Activated CD8-positive, alpha-beta T cell treated with anti-CD3 and anti-CD28 coated beads, Interleukin-2, amount 10 ng/mL, durations not matched to agents 7 days and 5 days (primary cell): ENCODE measurements at places on chromosomes 3 and 15.

GRCh38 chr3:149588909-149589308 is 68.9 kb downstream of the WWTR1 start:
- no peak for DNase-seq

DNA sequence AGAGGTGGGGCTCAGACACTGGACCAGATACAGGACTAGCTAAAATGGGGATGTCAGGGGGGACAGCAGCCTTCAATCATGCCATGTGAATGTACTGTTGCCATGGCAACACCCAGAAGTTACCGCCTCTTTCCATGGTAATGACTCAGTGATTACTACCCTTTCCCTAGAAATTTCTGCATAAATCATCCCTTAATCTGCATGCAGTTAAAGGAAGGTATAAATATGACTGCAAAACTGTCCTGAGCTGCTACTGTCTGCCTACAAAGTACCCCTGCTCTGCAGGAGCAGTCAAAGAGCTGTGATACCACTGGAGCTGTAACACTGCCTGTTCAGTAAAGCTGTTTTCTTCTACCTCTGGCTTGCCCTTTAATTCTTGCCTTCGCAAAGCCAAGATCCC is 168.2 kb downstream of the PEAK1 start:
- no peak for DNase-seq

GRCh38 chr15:79381593-79381992 is 50.5 kb upstream of the MINAR1 start:
- no peak for DNase-seq

DNA sequence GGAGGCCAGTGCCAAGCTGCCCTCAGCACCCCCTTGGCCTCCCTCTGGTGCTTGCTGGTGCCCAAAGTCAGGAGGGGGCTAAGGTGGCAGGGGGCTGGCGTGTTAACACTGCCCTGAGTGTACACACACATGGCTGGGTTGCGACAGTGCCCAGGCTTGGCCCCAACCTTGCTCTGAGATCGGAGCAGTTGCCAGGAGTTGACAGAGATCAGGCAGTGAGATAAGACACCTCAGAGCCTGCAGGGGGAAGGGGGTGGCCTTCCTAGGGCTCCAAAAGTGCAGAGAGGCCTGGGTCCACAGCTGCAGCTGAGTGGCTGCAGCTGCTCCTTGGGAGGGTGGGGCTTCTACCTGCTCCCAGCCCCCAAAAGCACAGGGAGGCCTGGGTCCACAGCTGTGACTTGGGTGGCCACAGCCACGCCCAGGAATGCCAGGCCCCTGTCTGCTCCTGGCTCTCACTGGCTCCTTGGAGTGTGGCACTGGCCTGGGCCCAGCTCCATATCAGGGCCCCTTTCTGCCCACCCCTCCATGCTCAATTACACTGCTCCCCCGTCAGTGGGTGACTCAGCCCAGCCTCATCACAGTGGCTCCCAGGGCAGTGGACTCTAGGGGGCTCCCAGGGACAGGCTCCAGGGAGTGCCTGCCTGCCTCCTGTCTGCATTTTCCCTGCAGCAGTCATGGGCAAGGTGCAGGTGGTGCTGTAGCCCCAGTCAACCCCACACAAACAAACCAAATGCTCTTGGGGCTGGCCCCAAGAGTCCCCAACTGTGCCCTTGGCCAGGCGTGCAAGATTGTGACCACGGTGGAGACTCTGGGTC is 56.4 kb upstream of the C15orf39 start:
- DNase-seq = no peak

GRCh38 chr3:122415762-122416654 is at the start of gene WDR5B:
Gene WDR5B (minus strand): TSS chr3:122416062. CDS start chr3:122415528, 534 bp downstream.
- peak; percentile 99 for DNase-seq

DNA sequence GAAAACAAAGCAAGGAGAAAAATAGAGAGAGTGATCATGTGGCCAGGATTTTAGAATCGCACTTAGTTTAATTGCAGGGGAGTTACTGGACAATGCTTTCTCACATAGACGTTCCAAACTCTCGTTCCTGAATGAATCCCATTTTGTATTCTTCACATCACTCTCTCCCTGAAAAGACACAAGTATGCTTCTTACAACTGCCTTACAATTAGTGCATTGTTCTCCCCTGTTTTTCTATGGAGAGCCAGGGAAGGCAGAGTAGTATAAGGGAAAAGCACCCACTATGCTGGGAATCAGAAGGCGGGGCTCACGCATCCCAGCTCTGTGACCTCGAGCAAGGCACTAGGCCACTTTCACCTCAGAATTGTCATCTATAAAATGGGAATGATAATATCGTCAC is 14.4 kb downstream of the TMOD2 start:
- DNase-seq = no peak
